ENCODE measurements at places on chromosomes 11 and 22. TPM values are rescaled to one million over a fixed set of nuclear protein-coding genes. Genes with fewer than 3 reads are reported as not detected.
A peak's percentile ranks its signal among the peaks of the same experiment; 100 is the strongest.

DNA sequence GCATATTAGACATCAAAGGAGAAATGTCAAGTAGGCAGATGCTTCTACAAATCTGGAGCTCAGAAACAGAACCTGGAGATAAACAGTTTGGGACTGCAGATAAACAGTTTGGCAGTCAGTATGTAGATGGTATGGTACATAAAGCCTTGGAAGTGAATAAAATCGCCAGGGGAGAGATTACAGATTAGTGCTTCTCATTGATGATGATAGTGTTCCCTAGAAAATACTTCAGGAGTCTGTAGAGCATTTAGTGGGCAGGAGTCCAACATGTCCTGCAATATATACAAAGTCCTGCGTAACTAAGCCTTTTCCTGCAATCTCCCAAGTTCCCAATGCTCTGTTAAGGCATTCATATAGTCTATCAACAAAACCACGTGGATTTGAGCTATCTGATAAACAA is 35.2 kb downstream of the NARS2 start:
- H3K36me3 ChIP-seq, result no peaks in the 10 kb centered on the region
- no peak for DNase-seq
- no peaks in the 10 kb centered on the region for H3K4me1 ChIP-seq
- no peak overlapping the region for H3K4me3 ChIP-seq

GAL3ST1 gene
- total RNA-seq, result 11.0 TPM

GRCh38 chr22:49709464-49709863 is 118.2 kb downstream of the BRD1 start:
- no peaks in the 10 kb centered on the region for H3K4me1 ChIP-seq
- H3K36me3 ChIP-seq, result no peaks in the 10 kb centered on the region
- no peak overlapping the region for H3K4me3 ChIP-seq

MMP10 gene
- not detected for total RNA-seq

PHOX2A gene
- 0.19 TPM for total RNA-seq

DNA sequence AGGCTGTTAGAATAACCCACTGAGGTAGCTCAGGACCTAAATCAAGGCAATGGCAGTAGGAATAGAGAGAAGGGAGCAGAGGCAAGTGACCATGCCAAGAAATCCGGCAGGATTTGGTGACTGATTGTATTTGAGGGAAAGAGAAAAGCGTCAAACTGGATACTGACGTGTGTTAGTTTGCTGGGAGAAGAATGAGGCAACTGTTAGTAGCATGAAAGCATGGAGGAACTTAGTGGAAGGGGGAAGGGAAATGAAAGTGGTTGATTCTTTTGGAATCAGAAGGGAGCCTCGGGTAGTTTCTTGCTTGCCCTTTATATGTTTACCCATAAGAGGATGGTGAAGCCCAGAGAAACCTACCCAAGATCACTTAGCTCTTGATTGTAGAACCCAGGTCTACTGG is 8.3 kb downstream of the PPFIBP2 start:
- no peak overlapping the region for H3K4me3 ChIP-seq
- H3K27me3 ChIP-seq, result no peaks in the 10 kb centered on the region
- no peak for DNase-seq
- H3K36me3 ChIP-seq, result no peaks in the 10 kb centered on the region

DNA sequence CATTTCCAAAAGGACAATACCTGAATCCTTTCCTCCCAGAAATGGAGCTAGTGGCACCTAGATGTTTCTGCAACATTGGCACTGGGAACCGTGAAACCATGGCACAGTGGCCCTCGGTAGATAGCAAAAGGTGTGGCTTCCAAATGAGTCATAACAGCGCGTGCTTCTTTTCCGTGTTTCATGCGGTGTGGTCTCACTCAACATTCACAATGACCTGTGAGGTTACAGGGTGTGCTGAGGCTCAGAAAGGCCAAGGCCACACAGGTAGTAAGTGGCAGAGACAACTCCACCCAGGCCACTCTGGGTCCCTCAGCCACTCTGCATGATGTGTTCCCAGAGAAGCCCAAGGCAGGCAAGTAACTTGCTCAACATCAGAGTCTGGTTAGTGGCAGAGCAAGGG is 67.4 kb downstream of the TP53I11 start:
- H3K36me3 ChIP-seq, result no peaks in the 10 kb centered on the region
- peaks cover 10% of the 10 kb centered on the region for H3K27me3 ChIP-seq
- peaks cover 29% of the 10 kb centered on the region for H3K4me1 ChIP-seq
- H3K27ac ChIP-seq, result no peak overlapping the region
- DNase-seq, result no peak

- no peak overlapping the region for H3K4me3 ChIP-seq
- H3K27me3 ChIP-seq, result no peaks in the 10 kb centered on the region
- H3K36me3 ChIP-seq, result no peaks in the 10 kb centered on the region
- no peak for DNase-seq
- no peaks in the 10 kb centered on the region for H3K4me1 ChIP-seq
Measured at GRCh38 chr11:33234397-33235190, 22.6 kb upstream of the HIPK3 start.

- no peak overlapping the region for H3K27ac ChIP-seq
- no peak overlapping the region for H3K4me3 ChIP-seq
- DNase-seq, result no peak
Measured at GRCh38 chr11:103070142-103070541, 21.8 kb downstream of the DCUN1D5 start.

CD3D gene
- total RNA-seq, result not detected

DNA sequence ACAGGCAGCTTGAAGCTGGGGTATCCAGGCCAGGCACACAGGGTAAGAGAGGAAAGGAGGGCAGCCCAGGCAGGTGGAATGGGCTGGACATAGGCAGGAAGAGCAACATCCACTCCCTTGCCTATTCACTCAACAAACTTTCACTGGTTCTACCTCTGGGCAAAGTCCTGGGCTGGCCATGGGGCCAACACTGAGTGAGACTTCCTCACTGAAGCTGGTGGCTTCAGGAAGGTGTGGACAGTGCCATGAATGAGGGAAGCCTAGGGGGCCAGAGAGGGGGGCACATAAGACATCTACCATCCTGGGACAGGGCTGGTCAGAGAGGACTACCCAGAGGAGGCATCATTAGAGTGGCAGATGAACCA is 44.9 kb upstream of the TCF20 start:
- DNase-seq, result no peak
- no peaks in the 10 kb centered on the region for H3K27me3 ChIP-seq
- no peak overlapping the region for H3K4me3 ChIP-seq
- no peak overlapping the region for H3K27ac ChIP-seq

GRCh38 chr11:31856248-31856647 is 45.1 kb upstream of the PAX6 start:
- no peak overlapping the region for H3K27ac ChIP-seq
- H3K4me3 ChIP-seq, result no peak overlapping the region
- H3K27me3 ChIP-seq, result no peaks in the 10 kb centered on the region
- no peak for DNase-seq

CUL5 gene
- 31.8 TPM for total RNA-seq

DNA sequence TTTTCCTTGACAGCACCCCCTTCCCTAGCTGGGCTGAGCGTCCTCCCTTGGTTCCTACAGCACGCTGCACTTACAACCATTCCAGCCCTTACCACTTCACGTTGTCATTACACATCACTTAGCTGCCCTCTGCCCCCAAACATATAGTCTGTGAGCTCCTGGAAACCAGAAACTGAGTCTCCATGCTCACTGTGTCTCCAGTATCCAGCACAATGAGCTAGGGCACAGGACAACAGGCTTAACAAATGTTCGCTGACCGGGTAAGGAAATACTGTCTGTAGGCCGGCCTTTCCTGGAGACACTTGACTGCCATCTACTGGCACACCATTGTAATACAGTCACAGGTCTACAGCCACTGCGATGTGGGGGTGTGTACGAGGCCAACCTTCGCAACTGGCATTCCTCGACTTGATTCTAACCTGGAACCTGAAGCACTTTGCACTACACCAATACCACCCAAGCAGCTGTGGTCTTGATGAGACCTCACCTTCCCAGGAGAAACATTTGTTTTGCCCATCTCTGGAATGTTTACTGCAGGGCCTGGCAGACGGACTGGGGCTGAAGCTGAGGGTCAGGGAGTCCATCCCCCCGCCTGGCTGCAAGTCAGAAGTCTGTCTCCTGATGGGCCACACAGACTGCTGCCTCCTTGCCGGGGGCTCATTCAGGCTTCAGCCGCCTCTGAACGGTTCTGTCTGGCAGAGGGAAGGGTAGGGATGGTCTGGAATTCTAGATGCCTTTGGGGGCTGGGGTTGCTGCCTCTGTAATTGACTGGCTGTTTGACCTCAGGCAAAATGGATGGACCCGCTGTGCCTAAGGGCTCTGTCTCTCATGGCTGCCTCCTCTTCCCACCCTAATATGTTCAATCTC is 72.0 kb downstream of the SYN3 start:
- no peaks in the 10 kb centered on the region for H3K27me3 ChIP-seq
- no peak overlapping the region for H3K27ac ChIP-seq
- H3K4me1 ChIP-seq, result peaks cover 3% of the 10 kb centered on the region
- no peaks in the 10 kb centered on the region for H3K36me3 ChIP-seq

GRCh38 chr22:24088816-24089215 is 77.7 kb downstream of the CABIN1 start:
- H3K36me3 ChIP-seq, result peaks cover 59% of the 10 kb centered on the region
- no peak overlapping the region for H3K4me3 ChIP-seq
- H3K27me3 ChIP-seq, result no peaks in the 10 kb centered on the region
- no peak for DNase-seq

APOL4 gene
- total RNA-seq, result not detected

CARD10 gene
- 14.6 TPM for total RNA-seq

GRCh38 chr11:5689551-5689983 is at the start of gene TRIM22:
TSS of gene TRIM22 (plus strand) at chr11:5689790. CDS start at chr11:5696233, 6,443 bp downstream.
- peak within 1 kb of the TSS; percentile 87 for H3K27ac ChIP-seq
- no peaks in the 10 kb centered on the region for H3K4me1 ChIP-seq
- H3K27me3 ChIP-seq, result no peaks in the 10 kb centered on the region
- DNase-seq, result peak; percentile 15
- H3K36me3 ChIP-seq, result peaks cover 3% of the 10 kb centered on the region
- H3K4me3 ChIP-seq, result peak within 1 kb of the TSS; percentile 50

HEPACAM gene
- not detected for total RNA-seq

PRPF19 gene
- total RNA-seq, result 141 TPM

DNA sequence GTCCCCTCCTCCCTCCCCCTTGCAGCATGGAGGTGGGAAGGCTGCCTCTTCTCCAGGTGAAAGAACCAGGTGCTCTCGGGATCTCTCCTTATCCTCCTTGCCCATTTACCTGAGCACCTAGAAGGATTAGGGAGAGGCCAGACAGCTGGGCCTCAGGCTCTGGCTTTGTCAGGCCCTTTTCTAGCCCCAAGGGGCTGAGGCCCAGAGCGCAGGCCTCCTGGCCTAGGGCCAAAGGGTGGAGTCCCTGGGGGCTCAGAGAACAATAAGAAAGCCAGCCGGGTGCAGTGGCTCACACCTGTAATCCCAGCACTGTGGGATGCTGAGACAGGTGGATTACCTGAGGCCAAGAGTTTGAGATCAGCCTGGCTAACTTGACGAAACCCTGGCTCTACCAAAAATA is 5.4 kb upstream of the TTLL1 start:
- no peak for DNase-seq
- no peaks in the 10 kb centered on the region for H3K36me3 ChIP-seq
- no peaks in the 10 kb centered on the region for H3K27me3 ChIP-seq
- H3K4me1 ChIP-seq, result no peaks in the 10 kb centered on the region

CBLIF gene
- not detected for total RNA-seq

SOX10 gene
- 2.7 TPM for total RNA-seq

DNA sequence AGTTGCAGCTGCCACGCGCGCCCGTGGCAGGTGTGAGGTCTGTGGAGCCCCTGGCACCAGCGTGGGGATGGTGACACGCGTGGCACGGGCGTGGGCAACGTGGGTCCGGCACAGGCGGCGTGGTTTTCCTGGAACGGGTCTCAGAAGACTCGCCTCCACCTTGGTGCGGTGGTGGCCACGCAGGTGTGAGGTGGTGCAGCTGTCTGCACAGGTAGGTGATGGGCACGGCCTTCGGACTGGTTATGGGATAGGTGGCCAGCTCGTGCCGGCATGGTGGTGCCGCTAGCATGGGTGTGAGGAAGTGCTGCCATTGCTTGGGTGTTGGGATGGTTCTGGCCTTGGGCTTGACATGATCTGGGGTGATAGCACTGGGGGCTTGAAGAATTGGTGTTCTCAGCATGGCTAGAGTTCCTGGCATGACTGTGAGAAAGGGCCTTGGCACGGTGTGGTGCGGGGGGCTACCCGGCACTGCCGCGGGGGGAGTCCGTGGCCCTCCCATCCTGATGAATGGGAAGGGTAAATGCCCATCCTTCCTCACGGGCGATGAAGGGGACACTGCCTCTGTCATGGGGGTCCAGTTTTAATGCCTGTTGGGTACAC is 531 bp downstream of the DAGLA start:
- H3K27ac ChIP-seq, result no peak overlapping the region
- peaks cover 12% of the 10 kb centered on the region for H3K4me1 ChIP-seq
- peak overlapping the region; percentile 6 for H3K4me3 ChIP-seq
- no peaks in the 10 kb centered on the region for H3K36me3 ChIP-seq
- DNase-seq, result no peak

SEZ6L gene
- total RNA-seq, result 0.11 TPM

OR4D5 gene
- total RNA-seq, result not detected

DNA sequence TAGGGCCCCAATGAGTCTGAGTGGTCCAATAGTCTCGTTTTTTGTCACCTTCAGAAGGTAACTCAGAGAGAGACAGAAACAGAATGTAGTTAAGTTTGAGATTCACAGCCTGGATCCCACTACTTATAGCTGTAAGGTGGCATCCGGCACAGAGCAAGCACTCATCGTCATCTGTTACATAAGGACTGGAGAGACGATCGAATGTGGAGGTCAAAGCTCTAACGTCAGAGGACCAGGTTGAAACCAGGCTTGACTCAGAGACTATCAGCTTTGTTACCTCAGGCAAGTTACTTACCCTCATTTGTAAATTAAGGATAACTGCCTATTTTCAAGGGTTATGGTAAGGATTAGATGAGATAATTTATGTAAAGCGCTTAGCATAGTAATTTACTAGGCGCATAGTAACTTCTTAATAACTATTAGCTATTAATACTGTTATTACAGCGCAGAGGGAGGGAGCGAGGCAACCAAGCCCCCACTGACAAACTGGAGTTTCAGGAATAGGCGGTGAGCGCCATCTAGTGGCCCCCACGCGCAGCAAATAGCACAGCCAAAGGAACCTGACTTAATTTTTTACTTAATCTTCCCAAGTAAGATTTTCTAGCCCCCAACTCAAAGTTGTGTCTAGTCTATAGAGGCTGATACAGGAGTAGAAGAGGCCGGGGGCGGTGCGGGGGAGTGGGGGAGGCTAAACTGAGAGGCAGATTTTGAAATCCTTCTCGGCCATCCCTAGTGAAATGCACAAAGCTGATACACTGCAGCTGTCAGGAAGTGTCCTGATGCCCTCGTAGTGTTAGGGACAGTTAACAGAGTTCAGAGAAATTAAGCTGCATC is 29.0 kb upstream of the API5 start:
- no peak overlapping the region for H3K27ac ChIP-seq
- no peaks in the 10 kb centered on the region for H3K27me3 ChIP-seq
- H3K4me3 ChIP-seq, result no peak overlapping the region
- no peaks in the 10 kb centered on the region for H3K36me3 ChIP-seq
- DNase-seq, result no peak

GRCh38 chr11:29629286-29629685 is 387.5 kb downstream of the KCNA4 start:
- H3K36me3 ChIP-seq, result no peaks in the 10 kb centered on the region
- H3K4me1 ChIP-seq, result no peaks in the 10 kb centered on the region
- no peak overlapping the region for H3K4me3 ChIP-seq
- no peak for DNase-seq
